ENCODE measurements at places on chromosomes 11 and 22.

DNA sequence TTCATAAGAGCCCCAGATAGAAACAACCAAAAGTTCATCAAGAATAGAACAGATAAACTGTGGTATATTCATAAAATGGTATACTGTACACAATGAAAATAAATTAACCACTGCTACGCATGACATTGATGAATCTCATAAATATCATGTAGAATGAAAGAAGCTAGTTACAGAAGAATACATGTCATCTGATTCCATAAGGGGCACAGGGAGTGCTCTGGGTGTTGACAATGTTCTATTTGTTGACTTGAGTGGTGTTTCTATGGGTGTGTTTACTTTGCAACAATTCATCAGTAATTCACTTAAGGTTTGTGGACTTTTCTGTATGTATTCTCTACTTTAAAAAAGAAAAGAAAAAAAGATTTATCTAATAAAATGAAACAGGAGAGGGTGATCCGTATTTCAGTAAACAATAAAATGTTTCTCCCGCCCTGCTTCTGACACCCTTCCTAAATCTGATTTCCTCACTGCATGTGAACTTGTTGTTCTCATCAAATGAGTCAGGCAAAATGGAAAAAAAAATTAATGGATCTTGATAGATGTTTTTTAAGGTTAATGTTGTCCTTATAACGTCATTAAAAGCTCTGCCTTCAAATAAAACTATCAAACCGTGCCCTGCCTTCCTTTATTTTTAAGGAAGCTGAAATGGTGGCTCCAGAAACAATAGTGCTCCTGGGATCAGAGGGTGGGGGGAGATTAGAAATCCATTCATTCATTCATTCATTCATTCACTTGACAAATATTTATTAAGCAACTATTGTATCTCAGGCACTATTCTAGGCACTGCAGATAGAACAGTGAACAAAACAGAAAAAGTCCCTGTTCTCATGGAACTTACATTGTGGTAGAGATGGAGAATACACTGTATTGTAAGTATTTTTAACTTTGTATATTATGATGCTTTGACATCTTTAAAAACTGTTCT, 77.2 kb upstream of the CD44 start:
- DNase-seq: no peak

- DNase-seq: peak; percentile 82
Observed at GRCh38 chr11:4187055-4187988, 92.7 kb downstream of the RRM1 start.

GRCh38 chr11:86212019-86212611, 32.4 kb upstream of the EED start:
- no peak for DNase-seq

DNA sequence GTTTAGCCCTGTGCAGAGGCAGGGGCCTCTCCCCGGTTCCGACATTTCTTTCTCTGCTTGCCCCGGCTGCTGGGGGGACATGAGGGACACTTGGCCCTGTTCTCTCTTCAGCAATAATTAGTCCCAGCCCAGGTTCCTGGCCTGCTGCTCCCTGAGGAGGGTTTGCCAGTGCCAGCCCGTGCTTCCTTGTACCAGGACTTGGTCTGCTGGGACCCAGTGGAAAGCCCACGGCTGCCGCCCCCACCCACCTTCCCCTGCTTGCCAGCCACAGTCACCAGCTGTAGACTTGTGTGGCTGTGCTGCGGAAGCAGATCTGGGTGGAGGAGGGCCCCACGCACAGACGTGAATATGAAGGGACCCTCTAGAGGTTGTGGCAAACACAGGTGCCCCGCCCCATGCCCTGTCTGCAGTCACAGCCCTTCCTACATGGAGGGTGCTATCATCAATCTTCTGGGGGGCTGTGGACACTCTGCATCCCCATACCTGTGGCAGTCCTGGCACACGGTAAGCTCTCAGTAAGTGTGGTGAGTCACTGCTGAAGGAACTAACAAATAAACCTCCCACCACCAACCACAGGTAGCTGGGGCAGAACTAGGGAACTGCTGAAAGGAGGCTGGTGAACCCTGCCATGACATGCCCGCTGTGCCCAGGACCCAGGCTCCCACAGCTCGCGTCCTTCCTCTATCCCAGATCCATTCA, 949 bp downstream of the TP53AIP1 start:
- no peak for DNase-seq

DNA sequence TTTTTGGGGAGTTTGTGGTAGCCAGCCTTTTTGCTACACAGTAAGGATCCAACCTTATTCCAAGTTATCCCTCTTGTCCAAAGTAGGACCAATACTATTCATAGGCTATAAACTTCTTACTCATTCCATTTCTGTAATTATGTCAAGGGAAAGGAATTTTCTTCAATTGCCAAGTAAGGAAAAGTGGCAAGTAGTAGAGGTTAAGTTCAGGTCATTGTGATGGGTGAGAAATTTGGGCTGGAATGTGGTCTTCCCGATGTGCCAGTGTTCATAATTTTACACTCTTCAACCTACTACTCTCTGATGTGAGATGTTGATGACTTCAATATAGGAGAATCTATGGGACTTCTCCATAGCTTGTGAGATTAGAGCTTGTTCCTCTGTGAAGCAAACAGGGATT, 648.8 kb downstream of the METTL15 start:
- no peak for DNase-seq

GRCh38 chr11:107017104-107017432, 1.2 kb downstream of the GUCY1A2 start:
- no peak for DNase-seq

DNA sequence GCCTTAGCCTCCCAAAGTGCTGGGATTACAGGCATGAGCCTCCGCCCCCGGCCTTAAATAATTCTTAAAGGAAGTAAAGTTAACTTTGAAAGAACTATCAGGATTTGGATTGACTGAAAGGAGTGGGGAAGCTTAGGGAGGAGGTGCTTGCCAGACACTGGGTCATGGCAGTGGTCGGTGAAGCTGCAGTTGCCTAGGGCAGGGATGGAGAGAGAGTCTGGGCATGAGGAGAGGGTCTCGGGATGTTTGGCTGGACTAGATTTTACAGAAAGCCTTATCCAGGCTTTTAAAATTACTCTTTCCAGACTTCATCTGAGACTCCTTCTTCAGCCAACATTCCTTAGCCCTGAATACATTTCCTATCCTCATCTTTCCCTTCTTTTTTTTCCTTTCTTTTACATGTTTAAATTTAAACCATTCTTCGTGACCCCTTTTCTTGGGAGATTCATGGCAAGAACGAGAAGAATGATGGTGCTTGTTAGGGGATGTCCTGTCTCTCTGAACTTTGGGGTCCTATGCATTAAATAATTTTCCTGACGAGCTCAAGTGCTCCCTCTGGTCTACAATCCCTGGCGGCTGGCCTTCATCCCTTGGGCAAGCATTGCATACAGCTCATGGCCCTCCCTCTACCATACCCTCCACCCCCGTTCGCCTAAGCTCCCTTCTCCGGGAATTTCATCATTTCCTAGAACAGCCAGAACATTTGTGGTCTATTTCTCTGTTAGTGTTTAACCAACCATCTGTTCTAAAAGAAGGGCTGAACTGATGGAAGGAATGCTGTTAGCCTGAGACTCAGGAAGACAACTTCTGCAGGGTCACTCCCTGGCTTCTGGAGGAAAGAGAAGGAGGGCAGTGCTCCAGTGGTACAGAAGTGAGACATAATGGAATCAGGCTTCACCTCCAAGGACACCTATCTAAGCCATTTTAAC, at the start of gene NNMT:
NNMT (plus strand) TSS at position 724 of the 929 bp plus-strand sequence; CDS start at position 882, 158 bp downstream.
- no peak for DNase-seq

DNA sequence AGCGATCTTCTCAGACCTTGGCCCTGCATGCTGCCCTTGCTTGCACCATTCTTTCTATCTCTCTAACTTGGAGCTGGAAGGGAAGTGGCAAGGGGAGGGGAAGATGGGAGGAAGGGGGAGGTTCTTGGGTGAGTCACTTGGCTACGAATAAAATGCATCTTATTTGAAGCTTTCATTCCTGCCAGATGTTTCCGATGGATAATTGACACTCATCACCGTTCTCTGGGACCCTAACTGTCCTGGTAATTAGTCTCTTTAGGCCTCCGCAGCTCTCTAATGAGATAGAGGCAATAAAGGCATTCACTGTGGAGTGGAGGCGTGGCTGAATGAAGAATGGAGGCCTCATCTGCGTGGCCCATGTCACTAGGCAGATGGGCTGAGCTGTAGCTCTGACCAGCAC, 960.1 kb downstream of the NTM start:
- DNase-seq: no peak

- no peak for DNase-seq
Observed at GRCh38 chr11:78069465-78069864, 5.8 kb downstream of the THRSP start.

DNA sequence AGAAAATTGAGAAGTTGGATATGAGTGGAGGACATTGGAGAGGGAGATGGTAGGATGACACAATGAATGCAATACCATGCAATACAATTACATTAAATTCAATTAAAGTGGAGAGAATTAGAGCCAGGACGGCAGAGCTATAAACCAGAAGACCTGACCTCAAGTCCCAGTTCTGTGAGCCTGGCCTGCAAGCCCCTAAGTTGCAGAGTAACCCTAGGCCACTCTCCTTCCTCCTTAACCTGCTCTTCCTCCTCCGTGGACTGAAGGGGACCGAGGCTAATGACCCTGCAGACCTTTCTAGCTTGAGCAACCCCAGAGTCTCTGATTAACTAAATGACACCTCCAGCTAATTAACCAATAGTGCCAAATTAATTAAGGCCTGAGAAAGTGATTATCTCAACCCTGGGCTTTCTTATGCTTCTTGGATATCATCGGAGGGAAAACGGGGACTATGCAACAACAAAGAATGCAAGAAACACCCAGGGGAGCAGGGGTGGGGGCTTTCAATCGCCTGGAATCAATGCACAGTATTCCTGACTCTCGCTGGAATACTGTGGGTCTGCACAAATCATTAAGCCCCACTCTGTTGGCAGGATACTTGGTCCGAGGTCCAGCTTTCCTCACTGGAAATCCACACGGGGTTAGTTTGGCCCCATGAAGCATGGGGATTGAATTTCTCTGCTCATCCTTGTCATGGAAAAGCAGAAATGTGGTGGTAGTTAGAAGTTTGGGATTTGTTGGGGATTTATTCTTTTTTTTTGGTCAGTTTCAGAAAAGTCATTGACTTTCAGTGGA, 548.3 kb downstream of the MN1 start:
- DNase-seq: no peak

GRCh38 chr11:69936771-69937170, 117.6 kb upstream of the FGF3 start:
- DNase-seq: no peak

- DNase-seq: no peak
Observed at GRCh38 chr11:106098893-106099553, 21.6 kb downstream of the AASDHPPT start.

- no peak for DNase-seq
Observed at GRCh38 chr22:27317971-27318428, 483.6 kb downstream of the MN1 start.

GRCh38 chr11:58028687-58029411, 1.9 kb upstream of the OR6Q1 start:
- no peak for DNase-seq

DNA sequence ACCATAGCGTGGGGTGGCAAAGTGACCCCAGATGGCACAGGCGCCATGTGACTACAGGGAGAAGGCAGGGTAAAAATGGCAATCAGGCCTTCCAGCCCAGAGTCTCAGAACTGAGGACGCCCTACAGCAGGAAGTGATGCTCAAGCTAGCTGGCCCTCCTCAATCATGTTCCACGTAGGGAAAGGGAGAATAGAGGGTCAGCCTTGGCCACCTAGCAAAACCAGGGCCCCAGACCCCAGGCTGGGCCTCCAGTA, 978 bp upstream of the ANKRD13D start:
- DNase-seq: no peak

DNA sequence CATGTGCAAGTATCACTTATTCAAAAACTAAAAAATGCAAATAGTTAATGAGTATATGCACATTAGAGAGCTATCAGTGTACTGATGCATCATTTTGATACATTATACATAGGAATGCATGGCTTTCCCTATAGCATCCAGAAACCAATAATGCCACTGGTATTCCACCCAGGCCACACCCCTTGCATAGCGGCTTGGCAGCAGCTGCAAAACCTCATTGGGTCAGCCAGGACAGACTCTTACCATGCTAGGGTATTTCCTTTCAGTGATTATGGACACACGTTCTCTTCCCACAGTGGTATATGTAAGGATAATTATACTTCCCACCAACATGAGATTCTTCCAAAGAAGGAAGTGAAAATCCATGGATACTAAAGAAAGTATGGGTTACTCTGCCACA, 145.9 kb upstream of the PITPNB start:
- DNase-seq: no peak

GRCh38 chr11:65863889-65864705, 3.9 kb downstream of the MUS81 start:
- DNase-seq: no peak

GRCh38 chr11:112514011-112514740, 253.5 kb upstream of the PLET1 start:
- DNase-seq: no peak

GRCh38 chr11:73029403-73029802, 112.7 kb downstream of the FCHSD2 start:
- DNase-seq: no peak

GRCh38 chr11:66168289-66168688, 98.2 kb downstream of the PACS1 start:
- no peak for DNase-seq

GRCh38 chr11:20464518-20464917, 77.0 kb downstream of the PRMT3 start:
- no peak for DNase-seq
